ENCODE measurements at places on chromosomes 11 and 22.

- DNase-seq, result no peak
These were observed 8.1 kb upstream of the DGKZ start for GRCh38 chr11:46338988-46339666.

- peak; percentile 66 for DNase-seq
These were observed 10.9 kb upstream of the APOBEC3C start for GRCh38 chr22:39003165-39003638.

DNA sequence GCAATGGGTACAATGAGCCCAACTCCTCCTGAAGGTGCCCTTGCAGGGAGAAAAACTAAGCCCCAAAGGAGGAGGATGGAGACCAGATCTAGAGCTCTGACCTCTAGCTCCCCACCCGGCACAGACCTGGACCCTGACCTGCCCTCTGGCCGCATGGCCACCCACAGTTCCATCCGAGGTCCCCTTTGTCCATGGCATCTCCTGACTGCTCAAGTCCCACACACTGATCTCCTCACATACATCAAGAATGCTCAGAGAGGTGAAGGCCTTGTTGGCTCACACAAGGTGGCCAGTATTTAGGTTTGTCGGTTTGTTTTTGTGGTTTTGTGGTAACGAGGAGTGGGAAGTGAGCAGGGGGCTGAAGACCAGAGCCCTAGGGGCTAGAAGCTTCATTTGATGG is 423.5 kb upstream of the B3GAT1 start:
- no peak for DNase-seq

DNA sequence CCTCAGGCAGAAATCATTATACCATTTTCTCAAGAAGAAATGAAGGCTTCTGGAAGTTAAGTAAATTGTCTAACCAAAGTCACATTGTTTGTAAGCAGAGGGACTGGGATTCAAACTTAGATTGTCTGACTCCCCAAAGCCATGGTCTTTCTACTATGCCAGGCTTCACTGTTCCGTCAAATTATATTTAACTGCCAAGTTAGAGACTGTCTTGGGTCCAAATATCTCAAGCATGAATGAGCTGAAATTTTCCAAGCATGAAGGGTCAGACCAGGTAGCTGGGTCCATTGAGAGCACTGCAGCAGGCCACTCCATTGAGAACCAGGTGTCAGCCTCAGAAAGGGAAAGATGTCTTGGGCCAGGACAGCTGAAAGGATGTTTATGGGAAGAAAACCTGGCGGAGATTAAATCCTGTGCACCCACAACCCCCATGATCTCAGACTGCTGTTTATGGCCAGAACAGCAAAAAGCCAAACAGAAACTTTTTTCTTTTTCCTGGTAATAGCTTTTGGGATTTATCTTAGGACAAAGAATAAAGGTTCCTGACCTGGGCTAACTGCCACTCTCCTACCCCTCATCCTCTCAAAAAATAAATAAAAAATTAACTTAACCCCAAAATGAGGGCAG is 612.3 kb downstream of the INSC start:
- no peak for DNase-seq

- no peak for DNase-seq
These were observed 1.9 kb downstream of the TMEM134 start for GRCh38 chr11:67466962-67467771.
